ENCODE measurements at places on chromosomes 7 and 10. TPM values are rescaled to one million over a fixed set of nuclear protein-coding genes. Genes with fewer than 3 reads are reported as not detected.

ANKRD30A gene
- not detected for total RNA-seq

MUC12 gene
- 5.6 TPM for total RNA-seq

- no peak for DNase-seq
These were observed 80.8 kb downstream of the RAB11FIP2 start for GRCh38 chr10:117965984-117966383.

- no peak for DNase-seq
These were observed 53.3 kb upstream of the ASAH2 start for GRCh38 chr10:50304660-50305059.
